ENCODE measurements at places on chromosomes 3 and 15.

GRCh38 chr15:65595960-65596359, 15.0 kb downstream of the INTS14 start:
- no peak for DNase-seq

DNA sequence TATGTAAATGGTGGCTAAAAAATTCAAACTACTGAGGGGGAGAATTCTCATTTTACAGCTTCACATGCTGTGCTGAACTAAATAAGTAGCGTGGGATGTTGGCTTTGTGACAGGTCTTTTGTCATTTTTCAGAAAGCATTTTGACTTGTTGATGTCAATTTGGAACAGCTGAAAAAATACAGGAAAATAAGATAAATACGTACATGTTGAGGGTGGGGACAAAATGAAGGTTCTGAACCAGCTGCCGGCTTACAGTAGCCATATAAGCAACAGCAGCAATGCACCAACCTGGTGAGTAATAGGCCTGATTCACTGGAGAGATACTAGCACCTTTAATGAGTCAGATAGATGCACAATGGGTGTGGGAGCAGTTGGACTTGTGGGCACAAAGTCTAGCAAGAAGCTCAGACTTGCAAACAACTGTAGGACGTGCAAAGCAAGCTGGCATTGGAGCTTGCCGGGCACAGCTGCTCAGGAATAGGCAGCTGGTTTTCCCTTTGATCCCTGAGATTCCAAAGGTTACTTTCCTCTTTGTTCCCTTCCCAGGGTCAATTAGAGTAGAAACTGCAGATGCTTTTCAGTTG, 12.9 kb downstream of the B3GNT5 start:
- DNase-seq = peak; percentile 77

GRCh38 chr15:88161636-88162035, 94.9 kb downstream of the NTRK3 start:
- DNase-seq = peak; percentile 41

DNA sequence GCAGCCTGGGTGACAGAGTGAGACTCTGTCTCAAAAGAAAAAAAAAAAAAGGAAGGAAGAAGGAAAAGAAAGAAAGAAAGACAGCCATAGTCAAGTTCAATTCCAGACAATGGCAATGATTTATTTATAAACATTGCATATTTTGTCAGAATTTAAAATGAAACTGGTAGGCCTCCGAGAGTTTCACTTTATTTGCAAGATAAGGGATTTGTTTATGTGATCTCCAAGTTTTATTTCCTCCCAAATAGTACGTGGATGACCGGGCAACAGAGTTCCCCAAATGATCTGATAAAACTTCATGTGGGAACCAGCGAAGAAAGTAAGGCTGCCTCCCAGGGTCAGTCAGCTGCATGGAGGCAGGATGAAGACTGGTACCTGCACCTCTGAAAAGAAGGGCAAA, 28.6 kb upstream of the MOBP start:
- DNase-seq = no peak

DNA sequence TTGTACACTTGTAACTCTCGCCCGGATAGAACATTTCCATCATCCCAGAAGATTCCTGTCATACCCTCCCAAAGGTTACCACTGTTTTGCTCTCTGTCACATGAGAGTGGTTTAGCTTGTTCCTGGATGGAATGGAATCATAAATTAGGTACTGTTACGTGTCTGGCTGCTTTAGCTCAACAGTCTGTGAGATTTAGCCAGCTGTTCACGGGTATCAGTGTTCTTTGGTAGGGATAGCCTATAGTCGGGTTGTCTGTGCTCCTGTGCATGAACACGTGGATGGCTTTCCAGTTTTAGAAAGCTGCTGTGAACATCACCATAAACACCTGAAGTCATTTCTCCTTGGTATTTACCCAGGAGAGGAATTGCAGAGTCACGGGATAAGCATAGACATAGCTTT, 58.2 kb upstream of the NR2C2 start:
- DNase-seq = no peak

DNA sequence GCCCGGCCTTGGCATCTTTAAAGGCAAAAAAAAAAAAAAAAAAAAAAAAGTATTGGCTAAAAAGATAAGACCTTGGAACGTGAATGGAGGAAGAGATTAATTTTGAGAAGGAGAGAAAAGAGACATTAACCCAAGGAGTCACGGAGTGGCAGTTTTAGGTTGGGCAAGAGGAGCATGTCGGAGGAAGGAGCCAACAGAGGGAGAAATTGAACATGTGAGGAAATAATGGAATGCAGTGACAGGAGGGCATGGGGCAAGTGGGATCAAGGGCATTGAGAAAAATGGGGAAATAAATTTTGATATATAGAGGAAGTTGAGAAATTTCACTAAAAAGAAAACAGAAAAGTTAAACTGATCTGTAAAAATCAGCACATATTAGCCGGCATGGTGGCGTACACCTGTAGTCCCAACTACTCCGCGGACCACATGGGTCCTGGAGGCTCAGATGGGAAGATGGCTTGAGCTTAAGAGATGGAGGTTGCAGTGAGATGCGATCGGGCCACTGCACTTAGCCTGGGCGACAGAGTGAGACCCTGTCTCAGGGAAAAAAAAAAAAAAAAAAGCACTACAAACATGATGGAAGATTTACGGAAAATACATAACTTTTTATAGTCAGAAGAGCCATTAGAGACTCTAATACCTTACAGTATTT, 1.2 kb downstream of the HAUS2 start:
- DNase-seq = no peak

DNA sequence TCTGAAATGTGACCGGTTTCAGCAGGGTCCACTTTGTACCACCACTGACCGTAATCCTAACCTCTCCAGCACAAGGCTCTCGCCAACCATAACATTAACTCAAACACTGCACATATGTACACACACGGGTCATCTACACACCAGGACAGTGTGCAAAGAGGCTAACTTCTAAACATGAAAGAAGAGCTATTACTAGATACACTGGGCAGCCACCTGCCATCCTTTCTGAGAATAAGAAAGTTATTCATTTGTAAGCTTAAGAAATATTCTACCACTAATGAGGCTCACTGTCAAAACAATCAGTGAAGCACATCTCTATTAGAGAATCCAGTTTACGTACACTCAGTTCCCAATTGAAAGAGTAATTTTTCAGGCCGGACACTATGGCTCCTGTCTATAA, 59.1 kb upstream of the PARL start:
- DNase-seq = no peak

Measured in fibroblast of skin of abdomen (primary cell).